ENCODE measurements at places on chromosomes 4 and X. TPM values are rescaled to one million over a fixed set of nuclear protein-coding genes. Genes with fewer than 3 reads are reported as not detected.

Gene KCND1
- 3.3 TPM for total RNA-seq

Gene AFM
- not detected for total RNA-seq

Gene DUSP21
- not detected for total RNA-seq

Gene NFXL1
- total RNA-seq, result 16.5 TPM

Gene GABRG1
- total RNA-seq, result not detected

Gene CFP
- 2.3 TPM for total RNA-seq

Gene ODAM
- total RNA-seq, result not detected

Gene OTC
- total RNA-seq, result not detected

Gene SOX3
- total RNA-seq, result not detected

Gene USP17L5
- not detected for total RNA-seq

Gene EMCN
- total RNA-seq, result not detected

Gene NEUROG2
- 0.18 TPM for total RNA-seq

Gene CDS1
- total RNA-seq, result not detected

Gene KDR
- not detected for total RNA-seq

Gene RHOXF2B
- not detected for total RNA-seq

Gene CLNK
- 0.57 TPM for total RNA-seq

Gene FHL1
- total RNA-seq, result 8.5 TPM

All from activated T-helper 1 cell treated with anti-CD3 and anti-CD28 coated beads, Interleukin-12 subunit alpha, Interleukin-12 subunit beta, Interleukin-2, Interleukin-4 antibody, amounts not matched to agents 30 ng/mL and 10 ng/mL and 1 ng/mL, durations not matched to agents 14 hours and 24 hours and 36 hours (primary cell).